HS-27A (cell line): ENCODE measurements at places on chromosomes 7 and 10.

- no peak for DNase-seq
Measured at GRCh38 chr7:122884186-122884585, 2.1 kb downstream of the CADPS2 start.

DNA sequence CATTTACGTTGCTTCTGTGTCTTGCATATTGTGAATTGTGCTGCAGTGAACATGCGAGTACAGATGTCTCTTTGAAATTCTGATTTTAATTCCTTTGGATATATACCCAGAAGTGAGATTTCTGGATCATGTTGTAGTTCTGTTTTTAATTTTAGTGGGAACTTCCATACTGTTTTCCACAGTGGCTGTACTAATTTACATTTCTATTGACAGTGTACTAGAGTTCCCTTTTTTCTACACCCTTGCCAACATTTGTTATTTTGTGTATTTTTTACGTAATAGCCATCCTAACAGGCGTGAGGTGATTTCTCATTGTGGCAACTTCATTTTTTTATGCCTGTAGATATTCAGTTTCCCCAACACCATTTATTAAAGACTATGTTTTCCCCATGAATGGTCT is 144.7 kb upstream of the INHBA start:
- DNase-seq, result no peak

DNA sequence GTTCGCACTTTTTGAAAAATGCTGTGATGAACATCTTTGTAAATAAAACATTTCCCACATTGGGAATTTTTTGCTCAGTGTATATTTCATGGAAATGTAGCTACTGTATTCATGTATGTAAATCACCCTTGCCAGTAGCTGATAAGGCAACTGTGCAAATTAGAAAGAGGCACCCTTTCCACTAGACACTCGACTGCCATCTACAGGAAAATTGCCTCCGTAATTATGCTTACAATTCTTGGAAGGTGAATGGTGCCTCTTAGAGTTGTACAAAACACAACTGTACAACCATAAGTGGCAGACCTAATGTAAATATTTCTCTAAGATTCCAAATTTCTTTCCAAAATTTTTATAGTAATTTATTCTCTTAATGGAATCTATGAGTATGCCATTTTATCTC is 491.7 kb downstream of the CCSER2 start:
- no peak for DNase-seq

DNA sequence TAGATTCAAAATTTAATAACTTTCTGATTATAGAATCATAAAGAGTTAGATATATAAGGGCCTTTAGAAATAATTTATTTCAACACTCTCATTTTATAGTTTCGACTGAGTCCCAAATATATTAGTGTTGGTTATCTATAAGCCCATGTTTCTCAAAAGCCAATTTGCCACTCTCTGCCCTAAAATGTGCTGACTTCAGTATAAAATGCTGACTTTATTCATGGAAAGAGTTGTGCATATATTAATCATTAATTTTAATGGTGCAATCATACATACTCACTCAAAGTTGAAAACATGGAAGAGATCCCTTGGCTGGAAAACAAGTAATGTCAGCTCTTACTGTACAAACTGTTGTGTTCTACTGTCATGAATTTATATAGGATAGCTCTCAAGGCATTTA is 19.4 kb downstream of the ZWINT start:
- DNase-seq, result no peak

DNA sequence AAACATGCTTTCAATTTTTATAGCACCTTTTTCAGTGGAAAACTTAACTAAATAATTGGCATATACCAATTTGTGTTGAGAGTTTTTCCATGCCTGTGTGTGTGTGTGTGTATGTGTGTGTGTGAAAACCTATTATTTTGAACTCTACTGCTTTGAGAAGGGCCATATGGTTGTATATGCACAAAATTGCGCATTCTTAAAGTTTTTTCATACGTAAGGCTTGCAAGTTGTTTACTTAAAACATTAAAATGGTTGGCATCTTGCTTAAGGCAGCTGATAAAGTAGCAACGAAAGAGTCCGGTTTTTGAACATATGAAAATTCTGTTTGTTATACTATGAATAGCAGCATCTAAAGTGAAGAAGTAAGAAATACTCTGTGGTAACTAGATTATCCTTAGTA is 84.1 kb downstream of the HDAC9 start:
- DNase-seq, result no peak

GRCh38 chr10:80259405-80259871 is 30.0 kb downstream of the MAT1A start:
- DNase-seq, result no peak

- no peak for DNase-seq
Measured at GRCh38 chr7:130429019-130429418, 11.8 kb downstream of the CEP41 start.

DNA sequence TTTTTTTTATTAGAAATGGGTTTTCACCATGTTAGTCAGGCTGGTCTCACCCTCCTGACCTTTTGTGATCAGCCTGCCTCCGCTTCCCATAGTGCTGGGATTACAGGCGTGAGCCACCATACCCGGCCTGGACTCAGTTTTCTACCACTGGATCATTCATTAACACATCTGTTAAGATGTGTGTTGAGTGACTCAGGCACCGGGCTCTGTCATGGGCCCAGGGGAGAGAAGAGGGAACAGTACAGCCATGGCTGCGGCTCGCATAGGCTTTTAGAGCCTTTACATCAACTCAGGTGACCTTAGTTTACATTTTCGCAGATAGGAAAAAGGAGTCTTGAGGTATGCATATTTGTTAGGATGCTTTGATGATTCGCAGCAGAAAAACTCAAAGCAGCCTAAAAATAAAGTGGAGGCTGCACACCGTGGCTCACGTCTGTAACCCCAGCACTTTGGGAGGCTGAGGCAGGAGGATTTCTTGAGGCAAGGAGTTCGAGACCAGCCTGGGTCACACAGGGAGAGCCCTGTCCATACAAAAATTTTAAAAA is 3.1 kb upstream of the ARPC1B start:
- no peak for DNase-seq

- no peak for DNase-seq
Measured at GRCh38 chr7:116809636-116810266, 52.6 kb upstream of the CAPZA2 start.

- DNase-seq, result no peak
Measured at GRCh38 chr10:77417806-77418640, 219.6 kb downstream of the KCNMA1 start.

DNA sequence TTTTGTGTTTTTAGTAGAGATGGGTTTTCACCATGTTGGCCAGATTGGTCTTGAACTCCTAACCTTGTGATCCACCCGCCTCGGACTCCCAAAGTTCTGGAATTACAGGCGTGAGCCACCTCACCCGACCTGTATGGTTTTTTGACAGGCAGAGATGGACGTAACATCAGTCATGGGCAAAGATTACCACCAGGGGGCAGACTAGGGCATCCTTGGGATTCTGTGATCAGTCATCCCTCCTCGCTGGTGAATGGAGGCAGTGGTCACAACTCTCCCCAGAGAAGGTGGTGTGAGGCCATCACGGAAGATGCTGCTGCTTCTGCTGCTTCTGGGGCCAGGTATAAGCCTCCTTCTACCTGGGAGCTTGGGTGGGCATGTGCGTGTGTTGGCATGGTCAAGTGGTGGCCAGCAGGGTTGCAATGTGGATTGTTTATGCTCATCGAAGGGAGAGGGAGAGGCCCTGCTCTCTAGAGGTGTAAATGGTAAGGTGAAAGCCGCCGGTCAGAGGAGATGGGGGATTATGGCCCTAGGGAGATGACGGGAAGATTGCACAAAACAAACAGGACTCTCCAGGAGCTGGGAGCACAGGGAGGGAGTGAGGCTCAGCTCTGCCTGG is 122.7 kb upstream of the PRSS1 start:
- no peak for DNase-seq

DNA sequence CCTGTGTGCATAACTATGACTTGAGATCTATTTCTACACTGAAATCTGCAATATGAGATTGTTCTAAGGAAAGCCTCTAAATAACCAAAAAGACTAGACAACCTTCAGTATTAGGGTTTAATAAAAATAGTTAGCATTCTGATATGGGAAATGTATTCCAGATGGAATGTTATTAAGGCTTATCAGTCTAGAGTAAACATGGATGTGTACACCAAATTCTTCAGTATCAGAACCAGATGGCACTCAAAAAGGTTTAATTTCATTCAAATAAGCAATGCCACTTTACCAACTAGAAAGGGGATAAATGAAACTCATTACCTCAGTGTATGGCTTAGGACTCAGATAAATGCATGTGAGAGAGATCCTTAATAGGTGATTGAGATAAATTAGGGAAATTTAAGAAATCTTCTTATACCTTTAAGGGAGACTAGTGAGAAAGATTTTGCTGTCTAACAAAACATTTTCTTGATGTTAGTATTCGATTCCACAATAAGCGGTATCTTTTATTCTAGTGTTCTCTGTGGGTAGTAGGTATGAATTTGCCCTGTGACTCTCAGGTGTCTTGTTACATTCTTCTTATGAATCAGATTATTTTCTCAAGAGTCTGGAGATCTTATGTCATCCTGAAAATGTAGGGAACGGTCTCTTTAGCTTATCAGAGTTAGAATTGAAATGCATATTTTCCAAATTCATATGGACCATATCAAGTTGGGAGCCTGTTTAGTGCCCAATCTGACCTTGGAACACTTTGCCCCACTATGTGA is 159.2 kb downstream of the PRKG1 start:
- DNase-seq, result no peak

GRCh38 chr7:51706851-51707250 is 390.2 kb upstream of the COBL start:
- no peak for DNase-seq

DNA sequence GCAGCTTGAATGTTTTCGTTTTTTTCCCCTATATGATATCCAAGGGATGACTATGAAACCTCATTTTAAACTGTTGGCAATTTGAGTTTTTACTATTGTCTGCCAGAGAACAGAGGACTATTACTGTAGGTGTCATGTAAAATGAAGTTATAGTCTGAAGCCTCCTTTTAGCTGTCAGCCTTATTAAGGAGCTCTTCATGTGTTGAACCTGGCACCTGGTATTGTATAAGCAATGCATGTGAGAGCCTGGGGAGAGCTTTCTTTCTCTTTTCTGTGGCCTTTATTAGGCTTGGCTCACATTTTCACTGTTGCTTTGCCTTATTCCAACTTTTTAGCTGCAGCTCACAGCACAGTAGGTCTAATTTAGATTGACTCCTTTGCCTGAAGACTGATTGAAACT is 119.1 kb upstream of the FOXP2 start:
- no peak for DNase-seq

- no peak for DNase-seq
Measured at GRCh38 chr7:116934580-116934979, 18.7 kb upstream of the ST7 start.

GRCh38 chr10:105023211-105024111 is 382.4 kb downstream of the SORCS3 start:
- DNase-seq, result no peak

- DNase-seq, result no peak
Measured at GRCh38 chr10:90884431-90884830, 12.7 kb downstream of the RPP30 start.

DNA sequence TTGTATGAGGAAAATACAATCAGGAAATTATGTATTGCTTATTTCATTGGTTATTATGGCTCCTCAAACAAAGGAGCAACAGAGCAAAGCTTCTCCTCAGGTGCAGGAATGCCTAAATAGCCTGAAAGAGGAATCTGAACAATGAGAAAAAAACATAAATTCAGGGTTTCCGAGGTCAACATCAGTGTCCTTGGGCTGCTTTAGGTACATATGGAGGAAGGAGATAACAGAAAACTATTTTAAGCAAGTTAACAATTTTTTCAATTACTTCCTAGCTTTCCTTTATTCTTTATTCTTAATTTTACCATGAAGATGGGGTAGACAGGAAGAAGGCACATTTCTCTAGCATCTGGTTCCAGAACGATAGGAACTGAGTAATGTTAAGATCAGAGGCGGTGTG is 14.0 kb downstream of the SLC16A9 start:
- no peak for DNase-seq

DNA sequence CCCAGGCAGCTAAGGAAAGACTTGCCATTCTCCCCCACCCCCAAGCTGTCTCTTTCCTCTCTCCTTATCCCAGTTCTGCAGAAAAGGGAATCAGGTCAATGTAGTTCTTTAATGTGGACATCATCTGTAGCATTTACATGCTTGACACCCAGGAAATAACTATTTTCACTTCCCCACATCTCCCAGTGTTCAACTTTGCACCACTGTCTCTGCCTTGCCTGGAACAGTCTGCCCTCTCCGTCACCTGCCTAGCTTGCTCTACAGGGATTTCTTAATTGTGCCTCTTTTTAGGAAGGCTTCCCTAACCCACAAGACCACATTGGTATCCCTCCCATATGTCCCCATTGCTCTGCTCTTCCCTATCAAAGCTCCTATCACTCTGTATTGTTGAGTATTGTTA is 45.9 kb upstream of the TOMM7 start:
- DNase-seq, result no peak

- no peak for DNase-seq
Measured at GRCh38 chr7:47478017-47478344, 103.9 kb downstream of the TNS3 start.

- DNase-seq, result no peak
Measured at GRCh38 chr10:130361351-130362105, 225.3 kb downstream of the GLRX3 start.

GRCh38 chr10:6956562-6956961 is 376.5 kb upstream of the PRKCQ start:
- no peak for DNase-seq

DNA sequence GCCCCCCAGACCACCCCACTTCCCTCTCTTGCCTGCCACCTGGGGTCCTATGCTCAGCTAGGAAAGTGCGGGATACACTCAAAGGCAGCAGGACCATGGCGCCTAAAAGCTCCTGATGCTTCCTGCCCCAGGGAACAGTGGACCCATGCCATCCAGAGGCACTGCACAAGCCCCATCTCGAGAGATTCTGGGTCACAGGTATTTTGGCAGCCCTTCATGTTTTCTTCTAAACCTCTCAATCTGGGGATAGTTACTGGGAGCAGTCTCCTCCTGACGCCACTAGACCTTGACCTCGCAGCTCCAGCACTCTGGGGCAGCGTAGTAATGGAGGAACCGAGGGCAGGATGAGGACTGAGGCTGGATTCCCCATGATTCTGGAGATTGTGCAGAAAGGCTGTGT is 107.1 kb downstream of the GRK5 start:
- no peak for DNase-seq

DNA sequence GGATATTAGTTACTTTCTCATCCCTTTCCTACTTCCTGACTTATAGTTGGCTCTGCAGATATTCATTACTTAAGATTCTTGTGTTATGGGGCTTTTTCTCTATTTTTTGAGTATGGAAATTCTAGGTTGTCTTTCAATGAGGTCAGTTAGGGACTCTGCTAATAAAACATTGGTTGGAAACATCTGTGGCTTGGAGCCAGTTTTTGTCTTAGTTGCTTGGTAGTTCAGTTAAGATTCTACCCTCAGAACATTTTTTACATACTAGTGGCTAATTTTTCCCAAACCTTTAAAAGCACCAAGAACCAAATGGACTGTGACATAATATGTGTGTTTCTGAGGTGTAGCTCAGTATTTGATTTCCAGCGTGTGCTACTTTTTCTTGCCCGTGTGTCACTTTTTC is 305.6 kb upstream of the FZD1 start:
- no peak for DNase-seq

GRCh38 chr10:22655312-22655981 is 58.9 kb downstream of the PIP4K2A start:
- DNase-seq, result no peak
